ENCODE measurements at places on chromosomes 7 and 10. TPM values are rescaled to one million over a fixed set of nuclear protein-coding genes. Genes with fewer than 3 reads are reported as not detected.

Gene GTPBP4
- total RNA-seq, result 29.2 TPM

DNA sequence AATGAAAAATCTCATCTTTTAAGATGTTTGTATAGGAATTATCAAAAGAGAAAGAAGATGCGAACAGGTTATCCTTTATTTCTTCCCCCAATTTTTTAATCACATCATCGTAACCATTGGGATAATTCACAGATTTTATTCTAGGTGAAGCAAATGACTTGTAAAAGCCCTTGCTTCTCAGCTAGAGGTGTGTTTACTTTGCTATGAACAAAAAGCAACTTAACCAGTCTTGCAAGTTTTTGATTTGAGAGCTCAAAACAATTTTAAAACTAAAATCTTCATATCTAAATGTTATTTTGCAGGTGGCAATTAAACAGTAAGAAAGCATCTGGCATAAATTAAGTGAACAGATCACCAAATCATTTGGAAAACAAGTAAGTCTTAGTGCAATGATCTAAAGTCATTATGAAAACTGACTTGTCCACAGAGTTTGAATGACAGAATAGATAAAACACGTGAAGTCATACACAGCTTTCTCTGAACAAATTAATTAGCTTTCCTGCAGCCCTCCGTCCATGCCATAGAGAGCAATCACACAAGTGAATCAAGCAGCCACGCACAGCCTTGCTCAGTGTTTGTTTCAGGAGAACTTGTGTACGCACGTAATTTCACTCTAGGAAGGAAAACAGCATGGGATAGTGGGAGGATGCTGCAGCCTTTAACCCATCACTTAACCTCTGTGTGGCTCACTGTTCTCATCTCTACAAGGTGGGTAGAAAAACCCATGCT, 85.0 kb upstream of the ZNF800 start:
- H3K4me3 ChIP-seq, result no peak overlapping the region
- H3K4me1 ChIP-seq, result no peaks in the 10 kb centered on the region
- H3K27me3 ChIP-seq, result no peaks in the 10 kb centered on the region
- DNase-seq, result no peak

GRCh38 chr7:111638078-111638477, 75.8 kb upstream of the IMMP2L start:
- no peaks in the 10 kb centered on the region for H3K27me3 ChIP-seq
- no peaks in the 10 kb centered on the region for H3K4me1 ChIP-seq
- no peaks in the 10 kb centered on the region for H3K36me3 ChIP-seq
- DNase-seq, result no peak
- H3K27ac ChIP-seq, result no peak overlapping the region
- H3K4me3 ChIP-seq, result no peak overlapping the region

- H3K36me3 ChIP-seq, result no peaks in the 10 kb centered on the region
- no peaks in the 10 kb centered on the region for H3K4me1 ChIP-seq
- peak overlapping the region; percentile 97 for H3K4me3 ChIP-seq
Observed at GRCh38 chr7:30135301-30136116, 723 bp downstream of the MTURN start.

DNA sequence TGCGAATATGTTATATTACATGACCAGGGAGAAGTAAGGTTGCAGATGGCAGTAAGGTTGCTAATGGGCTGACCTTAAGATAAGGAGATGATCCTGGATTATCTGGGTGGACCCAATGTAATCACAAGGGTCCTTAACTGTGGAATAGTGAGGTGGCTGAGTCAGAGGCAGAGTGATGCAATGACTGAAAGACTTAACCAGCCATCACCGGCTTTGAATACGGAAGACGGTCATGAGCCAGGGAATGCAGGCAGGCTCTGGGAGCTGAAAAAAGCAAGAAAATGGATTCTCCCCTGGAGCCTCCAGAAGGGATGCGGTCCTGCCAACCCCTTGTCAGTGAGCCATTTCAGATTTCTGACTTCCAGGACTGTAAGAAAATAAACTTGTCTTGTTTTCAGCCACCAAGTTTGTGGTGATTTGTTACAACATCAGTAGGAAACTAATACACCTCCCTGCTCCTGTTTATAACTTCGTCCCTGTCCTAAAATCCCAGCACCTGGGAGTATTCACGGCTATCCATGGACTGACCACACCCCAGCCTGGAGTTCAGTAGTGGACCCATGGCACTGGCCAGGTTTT, 4.6 kb upstream of the C10orf95 start:
- DNase-seq, result no peak
- no peaks in the 10 kb centered on the region for H3K4me1 ChIP-seq
- no peaks in the 10 kb centered on the region for H3K27me3 ChIP-seq
- no peak overlapping the region for H3K4me3 ChIP-seq

- no peak overlapping the region for H3K4me3 ChIP-seq
- peaks cover 15% of the 10 kb centered on the region for H3K4me1 ChIP-seq
- no peaks in the 10 kb centered on the region for H3K27me3 ChIP-seq
- no peaks in the 10 kb centered on the region for H3K36me3 ChIP-seq
Observed at GRCh38 chr7:104973909-104974415, 40.0 kb upstream of the KMT2E start.

DNA sequence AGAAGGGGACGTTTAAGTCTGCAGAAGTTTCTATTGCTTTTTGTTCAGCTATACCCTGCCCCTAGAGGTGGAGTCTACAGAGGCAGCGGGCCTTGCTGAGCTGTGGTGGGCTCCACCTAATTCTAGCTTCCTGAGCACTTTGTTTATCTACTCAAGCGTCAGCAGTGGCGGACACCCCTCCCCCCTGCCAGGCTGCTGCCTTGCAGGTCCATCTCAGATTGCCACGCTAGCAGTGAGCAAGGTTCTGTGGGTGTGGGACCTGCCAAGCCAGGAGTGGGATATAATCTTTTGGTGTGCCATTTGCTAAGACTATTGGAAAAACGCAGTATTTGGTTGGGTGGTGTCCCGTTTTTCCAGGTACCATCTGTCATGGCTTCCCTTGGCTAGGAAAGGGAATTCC, 147.3 kb upstream of the PRPS1L1 start:
- H3K36me3 ChIP-seq, result no peaks in the 10 kb centered on the region
- no peaks in the 10 kb centered on the region for H3K4me1 ChIP-seq
- no peak overlapping the region for H3K27ac ChIP-seq
- no peak for DNase-seq
- no peaks in the 10 kb centered on the region for H3K27me3 ChIP-seq
- no peak overlapping the region for H3K4me3 ChIP-seq

DNA sequence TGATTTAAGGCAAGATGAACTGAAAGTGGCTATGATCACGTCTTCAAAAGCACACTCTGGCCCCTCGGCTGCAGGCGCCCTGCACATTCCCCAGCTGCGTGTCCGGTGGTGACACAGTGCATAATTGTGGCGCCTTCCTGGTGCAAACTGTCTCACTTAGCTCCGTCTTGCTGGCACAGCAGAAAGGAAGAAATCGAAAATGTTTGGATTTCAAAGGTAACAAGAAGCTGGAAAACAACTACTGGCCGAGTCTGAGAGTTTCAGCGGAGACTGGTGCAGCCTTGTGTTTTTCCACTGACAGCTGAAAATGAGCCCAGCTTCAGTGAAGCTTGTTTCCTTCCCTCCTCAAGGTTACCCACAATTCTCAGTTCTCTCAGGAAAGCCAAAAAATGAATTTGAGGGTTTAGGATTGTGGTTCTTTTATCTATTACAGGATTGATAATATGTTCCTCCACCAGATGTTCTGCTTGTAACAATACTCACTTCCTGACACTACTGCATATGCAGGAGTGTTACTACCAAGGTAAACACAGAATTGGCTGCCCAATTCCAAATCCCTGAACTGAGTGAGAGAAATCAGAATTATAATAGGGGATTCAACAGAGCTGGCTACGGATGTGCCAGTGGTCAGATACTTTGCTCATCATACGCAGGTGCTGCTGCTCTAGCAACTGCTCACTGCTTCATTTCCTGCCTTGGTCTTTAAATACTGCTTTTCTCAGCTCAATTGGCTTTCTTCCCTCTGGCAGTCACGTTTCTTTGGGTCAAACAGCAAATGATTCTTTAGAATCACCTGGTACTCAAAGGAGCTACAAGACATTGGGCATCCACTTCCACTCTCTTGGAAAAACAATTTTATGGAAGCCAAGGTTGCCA, 63.7 kb downstream of the TRUB1 start:
- DNase-seq, result no peak
- H3K36me3 ChIP-seq, result no peaks in the 10 kb centered on the region
- H3K4me1 ChIP-seq, result no peaks in the 10 kb centered on the region
- peak overlapping the region; percentile 73 for H3K27ac ChIP-seq
- peak overlapping the region; percentile 70 for H3K4me3 ChIP-seq
- no peaks in the 10 kb centered on the region for H3K27me3 ChIP-seq

- no peak for DNase-seq
- H3K4me1 ChIP-seq, result peaks cover 2% of the 10 kb centered on the region
- H3K36me3 ChIP-seq, result no peaks in the 10 kb centered on the region
- H3K27me3 ChIP-seq, result no peaks in the 10 kb centered on the region
- H3K4me3 ChIP-seq, result no peak overlapping the region
Observed at GRCh38 chr7:152081088-152081487, 55.6 kb downstream of the GALNT11 start.

DNA sequence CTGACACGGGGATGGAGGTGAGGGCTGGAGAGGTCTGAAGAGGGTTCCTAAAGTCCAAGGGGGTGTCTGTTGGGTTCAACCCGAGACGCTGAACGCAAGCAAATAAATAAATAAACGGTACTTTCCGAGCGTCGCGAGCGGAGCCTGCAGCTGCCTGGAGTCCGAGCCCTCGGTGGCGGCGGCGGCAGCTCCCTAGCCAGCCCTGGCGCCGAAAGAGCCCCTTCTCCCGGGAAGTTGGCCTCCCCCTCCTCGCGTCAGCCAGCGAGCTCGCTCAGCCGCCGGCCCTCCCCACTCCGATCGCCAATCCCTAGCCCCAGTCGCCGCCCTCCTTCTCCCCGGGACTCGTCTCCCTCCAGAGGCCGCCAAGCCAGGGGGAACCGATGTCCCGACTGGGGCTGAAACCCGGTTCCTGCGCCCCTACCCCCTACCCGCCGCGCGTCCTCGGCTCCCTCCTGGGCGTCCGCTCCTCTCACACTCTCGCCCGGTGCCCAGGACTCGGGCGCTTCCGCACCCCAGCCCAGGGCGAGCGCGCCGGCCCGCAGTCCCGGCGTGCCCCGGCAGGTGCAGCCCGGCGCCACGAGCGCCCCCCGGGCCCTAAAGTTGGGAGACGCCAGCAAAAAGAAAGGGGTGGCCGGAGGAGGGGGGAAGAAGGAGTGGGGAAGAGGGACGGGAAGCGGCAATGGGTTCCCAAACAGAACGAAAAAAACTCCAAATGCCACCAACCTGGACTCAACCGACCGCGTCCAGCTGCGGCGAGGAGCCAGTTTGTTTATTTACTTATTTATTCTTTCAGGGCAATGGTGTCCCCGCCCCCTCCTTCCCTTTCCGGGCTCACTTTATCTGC, at the start of gene GFRA1:
Gene GFRA1 (minus strand): TSS at position 767 of the 844 bp plus-strand sequence. CDS start 1,177 bp downstream, outside the sequence.
- H3K4me1 ChIP-seq, result no peaks in the 10 kb centered on the region
- no peak within 1 kb of the TSS for H3K27ac ChIP-seq
- H3K36me3 ChIP-seq, result no peaks in the 10 kb centered on the region
- DNase-seq, result peak; percentile 85
- peak within 1 kb of the TSS; percentile 68 for H3K4me3 ChIP-seq

DNA sequence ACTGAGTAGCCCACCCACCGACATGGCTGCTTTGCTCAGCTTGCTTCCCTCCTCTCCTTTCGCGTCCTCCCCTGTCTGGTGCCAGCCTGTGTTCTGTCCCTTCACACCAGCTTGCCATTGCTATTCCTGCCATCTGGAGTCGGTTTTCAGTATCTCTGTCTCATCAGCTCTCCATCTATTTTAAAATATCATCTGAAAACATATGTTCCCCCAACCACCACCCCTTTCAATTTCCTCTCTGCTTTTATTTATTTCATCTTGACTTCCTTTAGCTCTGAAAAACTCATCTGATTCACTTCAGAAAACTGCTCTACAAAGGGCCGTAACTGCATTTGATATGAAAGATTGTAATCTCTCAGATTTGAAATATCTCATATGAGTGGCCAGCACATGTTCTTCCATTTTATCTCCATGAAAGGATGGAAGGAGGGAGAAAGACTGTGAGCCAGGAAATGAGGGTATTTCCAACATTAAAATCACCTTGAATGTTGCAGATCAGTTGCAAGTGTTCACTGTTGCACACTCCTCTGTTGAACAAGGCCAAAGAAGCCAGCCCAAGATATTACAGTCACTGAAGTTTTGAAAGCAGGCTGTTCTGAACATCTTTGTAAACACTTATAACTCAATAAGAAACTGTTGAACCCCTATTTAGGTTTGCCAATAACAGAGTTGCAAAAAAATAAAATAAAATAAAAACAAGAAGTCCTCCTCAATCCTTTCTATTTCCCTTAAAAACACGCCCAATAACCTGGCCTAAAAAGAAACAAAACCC, 202.4 kb upstream of the NEBL start:
- H3K4me3 ChIP-seq, result no peak overlapping the region
- H3K27ac ChIP-seq, result no peak overlapping the region
- no peaks in the 10 kb centered on the region for H3K4me1 ChIP-seq

Gene BTBD16
- 2.4 TPM for total RNA-seq

Gene DENND2A
- total RNA-seq, result 5.9 TPM

Gene C10orf105
- total RNA-seq, result 0.36 TPM

DNA sequence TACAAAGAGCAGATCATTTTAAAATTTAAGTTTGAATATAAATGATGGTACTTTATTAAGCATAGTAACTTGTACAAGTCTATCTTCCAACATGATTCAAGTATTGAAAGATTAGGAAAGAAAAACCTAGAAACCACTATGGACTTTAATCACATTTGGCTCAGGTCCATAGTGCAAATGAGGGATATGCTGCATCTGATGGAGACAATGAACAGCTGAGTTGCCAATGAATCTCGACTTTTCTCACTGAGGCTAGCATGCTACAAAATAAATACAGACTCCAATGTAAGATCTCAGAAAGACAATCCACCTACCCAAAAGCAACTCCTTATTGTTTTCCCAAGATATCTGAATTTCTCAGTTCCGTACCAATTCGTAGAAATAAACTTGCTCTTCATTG, 89.8 kb downstream of the SEMA3A start:
- H3K27me3 ChIP-seq, result no peaks in the 10 kb centered on the region
- H3K4me1 ChIP-seq, result no peaks in the 10 kb centered on the region
- H3K4me3 ChIP-seq, result no peak overlapping the region
- H3K36me3 ChIP-seq, result no peaks in the 10 kb centered on the region
- no peak overlapping the region for H3K27ac ChIP-seq
- no peak for DNase-seq

Gene SPDYE16
- 0.48 TPM for total RNA-seq

- H3K27me3 ChIP-seq, result no peaks in the 10 kb centered on the region
- H3K27ac ChIP-seq, result no peak overlapping the region
- H3K4me1 ChIP-seq, result no peaks in the 10 kb centered on the region
- H3K4me3 ChIP-seq, result no peak overlapping the region
- H3K36me3 ChIP-seq, result no peaks in the 10 kb centered on the region
Observed at GRCh38 chr7:44286618-44287487, 38.5 kb downstream of the CAMK2B start.

Gene EPDR1
- 35.6 TPM for total RNA-seq

Gene ODAD2
- total RNA-seq, result 0.71 TPM

- no peaks in the 10 kb centered on the region for H3K4me1 ChIP-seq
- no peaks in the 10 kb centered on the region for H3K36me3 ChIP-seq
- DNase-seq, result peak; percentile 67
- H3K4me3 ChIP-seq, result no peak overlapping the region
- H3K27me3 ChIP-seq, result no peaks in the 10 kb centered on the region
Observed at GRCh38 chr7:101094791-101095375, 9.6 kb downstream of the TRIM56 start.
